NCI-H2029 treated with DMSO at 0.1 percent for 48 hours (cell line): ENCODE measurements at places on chromosomes 4 and X.
A peak's percentile ranks its signal among the peaks of the same experiment; 100 is the strongest.

DNA sequence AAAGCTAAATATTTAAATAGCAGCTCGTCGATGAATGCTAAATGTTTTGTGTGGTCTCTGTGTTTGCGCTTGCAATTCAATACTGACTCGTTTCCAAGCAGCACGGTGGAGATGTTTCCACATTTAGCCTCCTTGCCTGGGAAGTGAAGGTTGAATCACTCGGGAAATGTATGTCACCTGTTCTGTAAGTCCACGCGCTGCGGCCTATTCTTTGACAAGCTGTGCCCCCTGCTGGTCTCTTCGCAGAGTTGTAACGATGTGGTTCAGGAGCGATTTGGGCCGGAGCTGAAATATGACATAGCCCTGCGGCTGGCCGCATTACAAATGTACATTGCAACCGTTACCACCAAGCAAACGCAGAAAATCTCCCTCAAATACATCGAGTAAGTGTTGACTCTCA, 89.6 kb upstream of the PRPS2 start:
- peak; percentile 30 for DNase-seq

GRCh38 chr4:25939330-25939729, 25.3 kb downstream of the SMIM20 start:
- DNase-seq = no peak

- no peak for DNase-seq
Measured at GRCh38 chrX:105328773-105329172, 108.3 kb upstream of the TEX13A start.

DNA sequence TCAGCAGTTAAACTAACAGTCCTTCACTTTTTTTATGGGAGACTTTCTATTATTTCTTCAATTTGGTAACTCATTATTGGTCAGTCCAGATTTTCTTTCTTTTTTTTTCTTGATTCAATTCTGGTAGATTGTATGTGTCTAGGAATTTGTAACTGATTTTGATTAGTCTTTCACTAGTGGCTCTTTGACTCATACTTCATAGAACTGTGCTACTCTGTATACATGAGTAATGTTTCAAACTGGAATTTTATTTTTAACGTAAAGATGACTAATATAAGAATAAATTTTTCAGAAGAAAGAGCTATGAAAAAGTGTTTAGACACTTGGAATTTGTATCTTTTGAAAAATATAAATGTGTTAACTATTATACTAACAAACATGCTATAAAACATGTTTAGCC, 813.0 kb downstream of the TRAM1L1 start:
- DNase-seq = no peak
